ENCODE measurements at places on chromosomes 2 and 18. TPM values are rescaled to one million over a fixed set of nuclear protein-coding genes. Genes with fewer than 3 reads are reported as not detected.

GRCh38 chr2:36392571-36393255 is 37.1 kb downstream of the CRIM1 start:
- peak; percentile 88 for DNase-seq

DNA sequence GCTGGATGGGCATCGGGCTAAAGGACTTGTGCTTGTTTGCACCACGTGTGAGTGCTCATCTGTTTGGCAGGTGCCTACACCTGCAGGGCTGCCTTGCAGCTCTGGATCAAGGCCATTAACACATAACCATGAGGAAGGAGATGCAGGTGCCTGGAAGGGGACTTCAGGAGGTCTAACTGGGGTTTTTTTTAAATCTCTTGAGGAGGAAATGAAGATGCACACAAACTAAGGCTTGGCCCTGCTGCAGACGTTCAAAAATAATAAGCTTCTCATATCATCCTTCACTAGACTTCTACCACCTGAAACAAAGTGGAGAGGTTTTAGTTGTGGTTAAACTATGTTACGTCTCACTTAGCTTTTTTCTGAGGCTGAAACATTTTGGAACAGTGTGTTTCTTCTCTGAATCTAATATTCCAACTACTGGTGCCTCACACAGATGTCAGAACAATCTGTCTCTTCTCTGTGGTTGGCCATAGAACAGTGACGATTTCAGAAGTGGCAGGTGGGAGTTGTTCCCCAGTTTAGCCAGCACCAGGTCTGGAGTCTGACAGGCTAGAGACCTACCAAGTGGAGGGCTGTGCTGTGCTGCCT is 36.5 kb downstream of the BCL2L11 start:
- DNase-seq = no peak

The SKOR2 gene
- not detected for total RNA-seq

The DNMT3A gene
- 139 TPM for total RNA-seq

The RAPGEF4 gene
- total RNA-seq = 0.77 TPM

The TSHZ1 gene
- total RNA-seq = 1.7 TPM

The MC4R gene
- not detected for total RNA-seq

The SOCS6 gene
- total RNA-seq = 30.0 TPM

The IL1RL2 gene
- total RNA-seq = 0.19 TPM

The ZNF396 gene
- 10.4 TPM for total RNA-seq
